ENCODE measurements at places on chromosomes 3 and 15.

GRCh38 chr15:70351391-70351790, 253.7 kb upstream of the TLE3 start:
- DNase-seq, result no peak

DNA sequence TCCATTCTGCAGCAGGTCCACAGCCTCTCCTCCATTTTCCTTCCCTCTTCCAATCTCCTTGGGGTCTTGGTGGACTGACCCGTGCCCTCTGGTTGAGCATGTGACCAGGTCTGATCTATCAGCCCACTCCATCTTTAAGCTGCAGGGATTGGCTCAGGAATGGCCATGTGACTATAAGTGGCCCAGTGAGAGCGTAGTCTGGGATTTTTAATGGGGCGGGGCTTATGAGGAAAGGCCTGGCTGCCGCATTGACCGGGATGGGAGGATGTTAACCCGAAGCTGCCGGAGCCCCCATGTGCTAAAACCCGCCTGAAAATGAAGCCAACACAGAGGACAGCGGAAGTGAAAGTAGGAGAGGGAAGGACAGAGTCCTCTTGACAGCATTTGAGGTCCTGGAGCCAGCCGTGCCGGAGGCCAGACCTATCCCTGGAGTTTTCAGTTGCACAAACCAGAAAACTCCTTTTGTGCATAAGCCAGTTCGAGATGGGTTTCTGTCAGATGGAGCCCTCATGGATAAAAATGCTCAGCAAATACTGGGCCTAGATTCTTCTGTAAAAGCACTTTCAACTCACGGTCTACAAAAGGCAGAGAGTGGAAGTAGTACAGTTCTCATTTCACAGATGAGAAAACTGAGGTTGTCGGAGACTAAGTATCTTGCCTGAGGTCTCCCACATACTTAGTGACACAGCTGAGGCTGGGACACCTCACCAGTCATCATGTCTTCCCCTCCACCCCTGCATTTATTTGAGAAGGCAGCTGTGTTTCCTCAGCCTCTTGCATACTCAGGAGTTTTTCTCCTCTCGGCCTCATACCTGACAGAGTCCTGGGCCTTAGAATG, 61.9 kb downstream of the ATP2B2 start:
- no peak for DNase-seq

DNA sequence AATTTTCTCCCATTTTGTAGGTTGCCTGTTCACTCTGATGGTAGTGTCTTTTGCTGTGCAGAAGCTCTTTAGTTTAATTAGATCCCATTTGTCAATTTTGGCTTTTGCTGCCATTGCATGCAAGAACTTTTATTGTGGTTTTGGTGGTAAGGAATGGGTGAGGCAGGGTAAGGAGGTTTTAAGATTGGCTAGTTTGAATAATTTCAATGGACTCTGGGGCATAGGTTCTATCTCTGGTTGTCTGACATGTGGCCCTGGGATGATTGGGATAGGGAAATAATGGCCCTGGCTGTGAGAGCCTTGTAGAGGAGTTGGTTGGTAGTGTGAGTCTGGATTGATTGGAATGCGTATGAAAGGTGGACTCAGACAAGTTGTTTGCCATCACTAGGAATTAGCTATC, 38.0 kb downstream of the SEC22A start:
- no peak for DNase-seq

DNA sequence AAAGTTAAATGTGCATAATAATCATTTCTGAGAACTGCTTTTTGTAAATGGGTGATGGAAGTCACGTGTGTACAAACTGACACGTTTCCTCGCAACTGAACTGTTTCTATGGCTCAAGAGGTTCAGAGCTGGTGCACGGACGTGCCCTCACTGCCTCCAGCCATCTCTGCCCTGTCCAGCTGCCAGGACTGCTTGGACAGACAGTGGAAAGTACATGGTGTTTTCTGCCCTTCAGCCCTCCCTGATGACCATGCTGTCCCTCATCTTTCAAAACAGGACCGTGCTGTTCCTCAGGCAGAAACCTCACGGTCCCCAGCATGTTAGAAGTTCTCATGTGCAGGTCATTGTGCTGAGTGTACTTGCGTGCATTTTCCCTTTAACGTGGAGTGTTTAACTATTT, 38.7 kb downstream of the GJD2 start:
- DNase-seq, result no peak

- DNase-seq, result no peak
Observed at GRCh38 chr15:85374831-85375230, 5.6 kb upstream of the AKAP13 start.

GRCh38 chr15:92527197-92527596, 128.4 kb downstream of the FAM174B start:
- DNase-seq, result no peak

- peak; percentile 32 for DNase-seq
Observed at GRCh38 chr3:15631426-15632211, 30.1 kb downstream of the BTD start.

DNA sequence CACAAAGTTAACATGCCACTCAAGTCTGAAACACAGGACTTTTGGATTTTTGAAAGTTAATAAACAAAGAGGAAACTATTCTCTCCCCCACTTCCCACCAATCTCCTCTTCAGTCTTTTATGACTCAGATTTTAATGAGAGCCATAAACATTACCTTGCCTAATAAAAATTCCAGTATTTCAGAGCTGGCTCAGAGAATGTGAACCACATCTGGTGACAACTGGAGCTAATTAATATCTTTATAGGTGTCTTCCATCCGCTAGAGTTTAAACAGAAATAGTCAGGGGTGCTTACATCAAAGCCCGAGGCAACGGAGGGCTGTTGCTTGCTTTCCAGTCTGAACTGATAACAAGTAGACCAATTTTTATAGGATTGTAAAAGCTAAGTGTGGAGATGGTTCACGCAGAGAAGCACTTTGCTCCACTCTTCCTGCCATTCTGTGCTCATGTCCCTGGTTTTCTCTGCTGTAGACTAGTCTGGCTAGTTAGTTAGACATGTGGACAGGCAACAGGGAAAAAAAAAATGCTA, 363.6 kb downstream of the NR2F2 start:
- DNase-seq, result peak; percentile 25

DNA sequence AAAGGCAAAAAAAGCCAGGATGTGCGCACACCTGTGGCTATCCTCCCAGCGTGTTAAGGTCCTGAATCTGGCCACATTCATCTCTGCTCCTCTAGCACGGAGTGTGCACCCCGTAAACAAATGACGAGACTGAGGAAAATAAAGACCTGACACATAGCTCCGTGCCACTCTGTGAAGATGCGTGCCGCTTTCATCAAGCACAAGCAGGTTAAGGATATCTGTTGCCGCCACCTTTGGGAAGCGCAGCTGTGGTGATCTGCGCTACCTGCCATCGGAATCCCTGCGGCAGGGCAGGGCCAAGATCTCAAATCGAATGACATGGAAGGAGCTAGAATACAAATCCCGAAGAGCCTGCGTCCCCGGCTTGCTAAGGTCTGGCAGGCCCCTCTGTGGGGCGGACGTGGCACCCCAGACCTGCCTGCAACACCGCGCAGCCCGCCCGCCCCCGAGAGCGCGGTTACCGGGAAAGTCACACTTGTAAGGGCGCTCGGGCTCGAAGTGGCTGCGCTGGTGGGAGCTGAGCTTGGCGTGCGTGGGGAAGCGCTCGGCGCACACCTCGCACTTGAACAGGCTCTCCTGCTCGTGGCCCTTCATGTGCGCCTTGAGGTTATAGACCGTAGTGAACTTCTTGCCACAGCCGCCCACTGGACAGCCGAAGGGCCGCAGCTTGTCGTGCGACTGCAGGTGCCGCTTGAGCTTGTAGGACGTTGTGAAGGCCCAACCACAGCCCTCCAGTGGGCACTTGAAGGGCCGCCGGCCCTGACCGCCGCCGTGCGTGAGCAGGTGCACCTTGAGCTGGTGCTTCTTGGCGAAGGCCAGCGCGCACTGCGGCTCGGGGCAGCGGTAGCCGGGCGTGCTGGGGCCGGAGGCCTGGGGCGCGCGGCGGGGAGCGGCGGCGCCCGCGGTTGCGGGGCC, 936 bp downstream of the ZXDC start:
- peak; percentile 48 for DNase-seq

DNA sequence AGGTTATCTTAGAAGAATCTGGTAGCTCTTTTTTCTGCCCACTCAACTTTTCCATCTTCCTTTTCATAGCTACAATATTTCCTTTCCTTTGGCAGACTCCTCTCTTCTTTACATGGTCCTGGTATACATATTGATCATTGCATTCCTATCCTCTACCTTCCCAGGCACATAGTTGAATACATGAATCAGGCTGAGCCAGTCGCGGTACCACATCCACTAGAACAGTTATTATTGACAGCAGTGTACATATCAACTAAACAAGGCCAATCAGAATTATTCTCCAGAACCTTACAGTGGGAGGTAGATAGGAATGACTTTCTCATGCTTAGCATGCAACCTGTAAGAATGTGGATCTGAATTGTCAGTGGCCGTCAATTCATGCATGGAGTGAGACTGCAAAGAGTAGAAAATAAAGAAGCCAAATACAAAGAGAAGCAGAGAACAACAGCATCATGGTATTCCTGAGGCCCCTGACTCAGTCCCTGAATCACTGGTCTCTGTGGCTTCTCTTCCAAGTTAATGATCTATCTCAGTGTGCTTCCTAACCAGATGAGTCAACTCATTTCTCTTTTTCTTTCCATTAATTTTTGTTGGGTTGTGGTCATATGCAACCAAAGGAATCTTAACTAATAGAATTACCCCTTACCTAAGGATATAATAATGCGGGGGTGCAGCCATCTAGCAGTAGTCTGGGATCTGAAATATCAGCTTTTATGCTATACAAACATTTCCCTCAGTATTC, 60.9 kb upstream of the DCBLD2 start:
- DNase-seq, result peak; percentile 94

GRCh38 chr3:179233043-179233442, 17.9 kb downstream of the KCNMB3 start:
- no peak for DNase-seq

DNA sequence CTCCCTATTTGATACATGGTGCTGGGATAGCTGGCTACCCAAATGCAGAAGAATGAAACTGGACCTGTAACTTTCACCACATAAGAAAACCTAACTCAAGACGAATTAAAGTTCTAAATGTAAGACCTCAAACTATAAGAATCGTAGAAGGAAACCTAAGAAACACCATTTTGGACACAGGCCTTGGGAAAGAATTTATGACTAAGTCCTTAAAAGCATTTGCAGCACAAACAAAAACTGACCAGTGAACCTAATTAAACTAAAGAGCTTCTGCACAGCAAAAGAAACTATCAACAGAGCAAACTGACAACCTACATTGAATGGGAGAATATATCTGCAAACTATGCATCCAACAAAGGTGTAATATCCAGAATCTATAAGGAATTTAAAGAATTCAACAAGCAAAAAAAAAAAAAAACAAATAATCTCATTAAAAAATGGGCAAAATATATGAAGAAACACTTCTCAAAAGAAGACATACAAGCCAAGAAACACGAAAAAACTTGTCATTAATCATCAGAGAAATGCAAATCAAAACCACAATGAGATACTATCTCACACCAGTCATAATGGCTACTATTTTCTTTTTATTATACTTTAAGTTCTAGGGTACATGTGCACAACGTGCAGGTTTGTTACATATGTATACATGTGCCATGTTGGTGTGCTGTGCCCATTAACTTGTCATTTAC, 37.0 kb downstream of the HDGFL3 start:
- peak; percentile 78 for DNase-seq

GRCh38 chr15:67085237-67085817, 19.9 kb downstream of the SMAD3 start:
- no peak for DNase-seq

DNA sequence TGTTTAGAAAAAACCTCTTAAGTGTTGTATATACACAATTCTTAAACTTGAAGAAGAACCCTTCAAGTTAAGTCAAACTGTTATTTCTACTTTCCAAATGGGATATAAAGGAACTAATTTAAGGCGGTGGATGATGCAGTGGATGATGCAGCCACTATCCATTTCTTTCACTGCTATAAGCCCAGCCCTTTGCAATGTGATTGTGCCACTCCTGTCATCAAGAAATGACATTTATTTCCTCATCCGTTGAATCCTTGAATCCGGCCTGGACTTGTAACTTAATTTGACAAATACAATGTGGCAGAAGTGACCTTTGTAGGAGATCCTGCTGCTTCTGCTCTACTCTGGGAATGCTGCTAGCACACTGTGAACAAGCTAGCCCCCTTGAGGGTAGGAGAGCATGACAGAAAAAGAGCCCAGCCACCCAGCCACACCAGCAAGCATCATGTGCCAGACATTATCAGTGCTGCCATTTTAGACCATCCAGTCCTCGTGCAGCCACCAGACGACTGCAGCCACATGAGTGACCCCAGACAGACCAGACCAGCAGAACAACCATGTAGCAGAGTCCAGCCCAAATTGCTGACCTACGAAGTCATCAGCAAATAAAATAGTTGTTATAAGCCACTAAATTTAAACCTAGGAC, 47.4 kb downstream of the UACA start:
- DNase-seq, result peak; percentile 76

- peak; percentile 76 for DNase-seq
Observed at GRCh38 chr15:39078026-39078425, 502.9 kb upstream of the THBS1 start.

- DNase-seq, result no peak
Observed at GRCh38 chr15:51048308-51048707, 46.4 kb downstream of the TNFAIP8L3 start.

- no peak for DNase-seq
Observed at GRCh38 chr3:98014268-98014585, 20.9 kb downstream of the GABRR3 start.

- no peak for DNase-seq
Observed at GRCh38 chr3:60622349-60622748, 628.9 kb downstream of the FHIT start.

GRCh38 chr3:129183569-129184395, at the start of gene CNBP:
CNBP (minus strand) TSS chr3:129183896; CDS start chr3:129171757, 12,139 bp downstream.
- peak; percentile 93 for DNase-seq

GRCh38 chr3:108110934-108111333, 20.1 kb upstream of the CD47 start:
- DNase-seq, result no peak

DNA sequence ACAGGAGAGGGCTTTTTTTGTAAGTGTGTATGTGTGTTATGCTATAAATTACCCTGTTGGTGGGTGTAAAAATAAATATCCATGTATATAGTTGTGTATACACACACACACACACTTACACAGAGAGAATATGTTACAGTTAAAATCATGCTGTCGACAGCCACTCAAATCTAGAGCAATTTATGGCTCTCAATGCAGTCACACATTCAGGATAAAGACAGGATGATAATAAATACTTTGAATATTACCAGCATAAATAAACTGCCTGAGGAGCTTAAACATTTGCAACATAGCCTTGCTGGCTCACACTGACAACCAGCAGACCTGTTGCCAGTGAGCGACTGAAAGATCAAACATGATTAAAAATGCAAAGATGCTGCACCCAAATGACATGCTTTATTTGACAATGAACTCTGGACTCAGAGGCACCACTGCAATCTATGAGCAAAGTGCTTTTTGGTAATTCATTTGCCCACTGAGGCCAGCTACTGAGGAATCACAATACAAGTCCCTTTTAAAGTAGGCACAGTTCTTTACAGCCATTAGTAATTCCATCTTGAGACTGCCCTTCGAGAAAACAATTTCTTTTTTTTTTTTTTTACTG, 458.9 kb downstream of the FHIT start:
- no peak for DNase-seq

- DNase-seq, result peak; percentile 99
Observed at GRCh38 chr3:172129850-172130716, 90.7 kb downstream of the FNDC3B start.

All from EH (cell line).